Transverse colon (tissue), 4 donors: ENCODE measurements at places on chromosomes 5 and 9.

- H3K36me3 ChIP-seq = peaks cover 4% of the 10 kb centered on the region
- no peak for DNase-seq
- H3K27ac ChIP-seq = no peak overlapping the region
- no peaks in the 10 kb centered on the region for H3K4me1 ChIP-seq
These were observed 9.4 kb upstream of the LRRTM2 start for GRCh38 chr5:138884554-138884953.

DNA sequence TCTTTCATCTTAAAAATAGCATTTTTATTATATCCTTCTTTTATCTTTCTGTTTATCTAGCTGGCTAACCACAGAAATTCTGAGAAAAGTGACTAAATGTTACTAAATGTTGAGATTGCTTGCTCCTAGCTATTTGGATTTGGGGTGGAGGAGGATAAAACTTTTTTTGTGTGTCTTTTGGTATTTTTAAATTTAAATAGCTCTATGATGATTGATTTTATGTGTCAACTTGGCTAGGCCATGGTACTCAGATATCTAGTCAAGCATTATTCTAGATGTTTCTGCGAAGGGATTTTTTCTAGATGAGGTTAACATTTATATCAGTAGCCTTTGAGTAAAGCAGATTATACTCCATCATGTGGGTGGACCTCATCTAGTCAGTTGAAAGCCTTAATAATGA is 75.0 kb downstream of the GCNT1 start:
- no peak overlapping the region for H3K4me3 ChIP-seq
- DNase-seq = no peak
- no peaks in the 10 kb centered on the region for H3K27me3 ChIP-seq
- peaks cover 6% of the 10 kb centered on the region for H3K4me1 ChIP-seq

GRCh38 chr5:91607675-91608074 is 224.6 kb upstream of the ARRDC3 start:
- H3K4me3 ChIP-seq = no peak overlapping the region
- no peaks in the 10 kb centered on the region for H3K36me3 ChIP-seq
- H3K27ac ChIP-seq = no peak overlapping the region
- no peaks in the 10 kb centered on the region for H3K27me3 ChIP-seq
- DNase-seq = no peak

- no peaks in the 10 kb centered on the region for H3K4me1 ChIP-seq
- DNase-seq = no peak
- no peak overlapping the region for H3K27ac ChIP-seq
- H3K36me3 ChIP-seq = no peaks in the 10 kb centered on the region
- no peak overlapping the region for H3K4me3 ChIP-seq
- H3K27me3 ChIP-seq = no peaks in the 10 kb centered on the region
These were observed 324.4 kb downstream of the BRINP1 start for GRCh38 chr9:119044806-119045205.

DNA sequence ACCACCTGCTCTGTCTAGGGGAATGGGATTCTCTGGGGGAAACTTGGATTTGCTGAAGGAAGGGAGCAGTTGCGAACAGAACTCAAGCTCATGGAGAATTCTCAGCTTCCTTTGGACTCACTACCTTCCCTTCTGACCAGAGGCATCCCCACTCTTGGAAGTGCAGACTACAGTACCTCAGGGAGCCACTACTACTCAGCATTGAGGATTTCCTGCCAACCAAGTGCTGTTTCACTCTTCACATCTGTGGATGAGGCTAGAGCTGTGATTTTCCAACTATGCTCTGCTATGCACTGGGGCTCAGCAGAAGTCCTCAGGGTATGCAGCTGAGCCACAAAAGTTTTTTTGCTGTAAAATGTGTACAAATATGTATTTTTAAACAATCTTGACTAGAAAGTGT is 43.9 kb downstream of the MACROH2A1 start:
- H3K27me3 ChIP-seq = no peaks in the 10 kb centered on the region
- no peak overlapping the region for H3K4me3 ChIP-seq
- DNase-seq = no peak
- H3K36me3 ChIP-seq = no peaks in the 10 kb centered on the region
- peaks cover 21% of the 10 kb centered on the region for H3K4me1 ChIP-seq

- H3K4me3 ChIP-seq = no peak overlapping the region
- H3K27ac ChIP-seq = no peak overlapping the region
- no peaks in the 10 kb centered on the region for H3K4me1 ChIP-seq
- DNase-seq = no peak
These were observed 18.5 kb upstream of the SNX2 start for GRCh38 chr5:122756264-122756911.

GRCh38 chr9:86185872-86186271 is 73.6 kb downstream of the C9orf153 start:
- no peaks in the 10 kb centered on the region for H3K36me3 ChIP-seq
- no peaks in the 10 kb centered on the region for H3K27me3 ChIP-seq
- no peak overlapping the region for H3K27ac ChIP-seq
- H3K4me3 ChIP-seq = no peak overlapping the region
- DNase-seq = no peak
- no peaks in the 10 kb centered on the region for H3K4me1 ChIP-seq

DNA sequence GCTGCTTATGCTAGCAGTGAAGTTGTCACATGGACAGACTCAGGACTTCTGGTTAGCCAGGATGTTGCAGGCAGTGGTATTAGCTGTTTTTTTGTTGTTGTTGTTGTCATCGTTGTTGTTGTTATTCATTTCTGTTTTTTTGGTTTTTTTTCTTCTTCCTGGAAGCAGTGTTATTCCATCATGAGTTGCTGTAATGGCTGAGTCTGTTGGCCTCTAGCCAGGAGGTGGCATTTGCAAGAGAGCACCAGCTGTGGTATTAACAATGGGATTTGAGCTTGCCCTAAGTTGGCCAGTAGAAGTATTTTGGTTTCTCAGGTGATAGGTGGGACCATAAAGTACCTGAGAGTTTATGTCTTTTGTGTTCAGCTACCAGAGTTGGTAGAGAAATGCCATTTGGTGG is 561.1 kb downstream of the KCTD16 start:
- no peaks in the 10 kb centered on the region for H3K4me1 ChIP-seq
- DNase-seq = no peak
- no peak overlapping the region for H3K27ac ChIP-seq
- no peak overlapping the region for H3K4me3 ChIP-seq

DNA sequence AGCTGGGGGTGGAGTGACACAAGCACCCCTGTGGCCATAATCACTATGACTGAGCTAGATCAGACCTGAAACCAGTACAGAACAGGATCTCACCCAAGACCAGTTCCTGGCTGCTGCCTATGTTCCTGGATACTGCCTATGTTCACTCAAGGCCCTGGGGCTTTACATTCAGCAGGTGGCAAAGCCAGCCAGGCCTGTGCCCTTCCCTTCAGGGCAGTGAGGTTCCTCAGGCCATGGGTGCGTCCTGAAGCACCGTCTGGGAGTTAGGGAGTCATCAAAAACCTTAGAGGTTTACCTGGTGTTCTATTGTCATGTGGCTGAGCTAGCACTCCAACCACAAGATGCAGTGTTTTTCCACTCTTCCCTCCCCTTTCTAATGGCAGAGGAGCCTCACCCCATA is 419.8 kb downstream of the TMEM232 start:
- no peaks in the 10 kb centered on the region for H3K27me3 ChIP-seq
- H3K36me3 ChIP-seq = no peaks in the 10 kb centered on the region
- no peaks in the 10 kb centered on the region for H3K4me1 ChIP-seq
- DNase-seq = no peak
- H3K4me3 ChIP-seq = no peak overlapping the region

- H3K4me3 ChIP-seq = no peak overlapping the region
- H3K36me3 ChIP-seq = no peaks in the 10 kb centered on the region
- peak; percentile 77 for DNase-seq
- H3K27me3 ChIP-seq = no peaks in the 10 kb centered on the region
These were observed 73.8 kb downstream of the DAB2IP start for GRCh38 chr9:121725008-121725775.

DNA sequence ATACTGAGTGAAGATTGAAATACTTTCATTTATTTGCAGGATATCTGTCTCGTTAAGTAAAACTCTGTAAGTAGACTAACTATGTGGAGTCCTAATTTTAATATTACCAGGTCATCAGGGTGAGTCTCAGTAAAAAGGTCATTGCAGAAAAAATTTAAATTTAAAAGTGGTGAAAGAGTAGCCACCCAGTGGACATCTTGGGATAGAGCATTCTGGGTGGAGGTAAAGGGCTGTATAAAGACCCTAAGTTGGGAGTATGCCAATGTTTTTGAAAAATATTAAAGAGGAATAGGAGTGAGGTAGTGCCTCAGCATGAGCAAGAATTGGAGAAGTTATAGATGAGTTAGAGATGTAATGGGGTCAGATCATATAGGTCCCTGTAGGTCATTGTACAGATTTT is 145.5 kb downstream of the HMHB1 start:
- no peaks in the 10 kb centered on the region for H3K27me3 ChIP-seq
- DNase-seq = no peak
- no peak overlapping the region for H3K4me3 ChIP-seq
- no peaks in the 10 kb centered on the region for H3K36me3 ChIP-seq
- no peak overlapping the region for H3K27ac ChIP-seq

DNA sequence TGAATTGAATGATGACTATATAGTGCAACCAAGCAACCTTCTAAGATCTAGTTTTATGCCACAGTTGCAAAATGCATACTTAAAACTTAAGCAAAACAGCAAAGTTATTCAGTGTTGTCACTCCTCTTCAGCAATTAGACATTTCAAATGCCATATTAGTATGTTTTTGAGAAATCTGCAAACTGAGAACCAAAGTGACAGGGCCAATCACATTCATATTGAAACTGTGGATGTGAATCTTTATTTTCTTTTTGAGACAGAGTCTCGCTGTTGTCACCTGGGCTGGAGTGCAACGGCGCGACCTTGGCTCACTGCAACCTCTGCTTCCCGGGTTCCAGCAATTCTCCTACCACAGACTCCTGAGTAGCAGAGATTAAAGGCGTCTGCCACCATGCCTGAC is 249.2 kb upstream of the EFNA5 start:
- no peak overlapping the region for H3K4me3 ChIP-seq
- H3K27me3 ChIP-seq = no peaks in the 10 kb centered on the region
- no peaks in the 10 kb centered on the region for H3K36me3 ChIP-seq
- H3K27ac ChIP-seq = no peak overlapping the region
- no peak for DNase-seq

DNA sequence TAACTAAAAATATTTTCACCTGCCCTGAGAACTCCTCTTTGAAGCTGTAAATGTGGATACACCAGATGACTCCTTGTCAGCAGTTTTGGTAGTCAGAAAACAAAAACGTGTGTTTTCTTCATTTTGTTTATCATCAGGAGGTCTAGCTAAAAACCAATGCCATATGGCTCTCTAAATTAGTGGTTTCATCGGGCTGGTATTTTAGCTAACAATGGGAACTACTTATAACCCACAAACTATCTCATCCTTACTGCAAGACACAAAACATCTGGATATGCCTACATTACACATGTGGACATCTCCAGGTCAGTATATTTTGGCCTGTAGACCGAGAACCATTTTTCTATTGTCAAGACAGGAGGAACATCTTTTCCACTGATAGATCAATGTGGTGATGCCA is 56.2 kb downstream of the GAS1 start:
- no peak overlapping the region for H3K27ac ChIP-seq
- DNase-seq = no peak
- H3K36me3 ChIP-seq = no peaks in the 10 kb centered on the region
- no peaks in the 10 kb centered on the region for H3K27me3 ChIP-seq
- H3K4me1 ChIP-seq = no peaks in the 10 kb centered on the region

- H3K4me3 ChIP-seq = no peak overlapping the region
- no peak overlapping the region for H3K27ac ChIP-seq
- DNase-seq = peak; percentile 61
- no peaks in the 10 kb centered on the region for H3K4me1 ChIP-seq
- H3K36me3 ChIP-seq = no peaks in the 10 kb centered on the region
These were observed 85.2 kb downstream of the ARSB start for GRCh38 chr5:78899922-78900362.

- H3K27me3 ChIP-seq = no peaks in the 10 kb centered on the region
- no peak overlapping the region for H3K4me3 ChIP-seq
- no peak for DNase-seq
- H3K36me3 ChIP-seq = no peaks in the 10 kb centered on the region
- no peak overlapping the region for H3K27ac ChIP-seq
- H3K4me1 ChIP-seq = no peaks in the 10 kb centered on the region
These were observed 1.6 kb downstream of the TEX48 start for GRCh38 chr9:114680259-114681001.

DNA sequence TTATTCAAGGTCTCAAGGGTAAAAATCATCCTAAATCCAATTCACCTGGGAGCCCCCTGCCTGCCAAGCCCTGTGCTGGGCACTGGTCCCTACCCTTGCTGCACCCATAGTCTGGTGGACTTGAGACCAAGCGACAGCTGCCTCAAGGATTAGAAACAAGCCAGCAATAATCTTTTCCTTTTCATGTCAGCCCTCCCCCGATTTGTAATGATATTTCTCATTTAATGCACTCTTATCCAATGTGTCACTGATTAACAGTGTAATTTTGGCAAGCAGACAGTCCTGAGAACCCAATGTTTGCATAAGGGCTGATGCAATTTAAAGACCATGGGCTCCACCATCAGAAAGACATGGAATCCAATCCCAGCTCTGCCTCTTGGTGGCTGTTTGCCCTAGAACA is 108.9 kb downstream of the ACTL7B start:
- peaks cover 9% of the 10 kb centered on the region for H3K4me1 ChIP-seq
- no peak for DNase-seq
- no peak overlapping the region for H3K4me3 ChIP-seq
- H3K27ac ChIP-seq = no peak overlapping the region

GRCh38 chr5:131992370-131992769 is 19.1 kb downstream of the ACSL6 start:
- no peaks in the 10 kb centered on the region for H3K36me3 ChIP-seq
- no peak for DNase-seq
- no peaks in the 10 kb centered on the region for H3K4me1 ChIP-seq
- H3K27me3 ChIP-seq = no peaks in the 10 kb centered on the region

GRCh38 chr5:173320259-173320658 is 8.0 kb downstream of the STC2 start:
- no peak overlapping the region for H3K4me3 ChIP-seq
- DNase-seq = peak; percentile 26
- peaks cover 40% of the 10 kb centered on the region for H3K4me1 ChIP-seq
- H3K27ac ChIP-seq = peak overlapping the region; percentile 59
- H3K36me3 ChIP-seq = no peaks in the 10 kb centered on the region
